ENCODE measurements at places on chromosomes 16 and 17.

DNA sequence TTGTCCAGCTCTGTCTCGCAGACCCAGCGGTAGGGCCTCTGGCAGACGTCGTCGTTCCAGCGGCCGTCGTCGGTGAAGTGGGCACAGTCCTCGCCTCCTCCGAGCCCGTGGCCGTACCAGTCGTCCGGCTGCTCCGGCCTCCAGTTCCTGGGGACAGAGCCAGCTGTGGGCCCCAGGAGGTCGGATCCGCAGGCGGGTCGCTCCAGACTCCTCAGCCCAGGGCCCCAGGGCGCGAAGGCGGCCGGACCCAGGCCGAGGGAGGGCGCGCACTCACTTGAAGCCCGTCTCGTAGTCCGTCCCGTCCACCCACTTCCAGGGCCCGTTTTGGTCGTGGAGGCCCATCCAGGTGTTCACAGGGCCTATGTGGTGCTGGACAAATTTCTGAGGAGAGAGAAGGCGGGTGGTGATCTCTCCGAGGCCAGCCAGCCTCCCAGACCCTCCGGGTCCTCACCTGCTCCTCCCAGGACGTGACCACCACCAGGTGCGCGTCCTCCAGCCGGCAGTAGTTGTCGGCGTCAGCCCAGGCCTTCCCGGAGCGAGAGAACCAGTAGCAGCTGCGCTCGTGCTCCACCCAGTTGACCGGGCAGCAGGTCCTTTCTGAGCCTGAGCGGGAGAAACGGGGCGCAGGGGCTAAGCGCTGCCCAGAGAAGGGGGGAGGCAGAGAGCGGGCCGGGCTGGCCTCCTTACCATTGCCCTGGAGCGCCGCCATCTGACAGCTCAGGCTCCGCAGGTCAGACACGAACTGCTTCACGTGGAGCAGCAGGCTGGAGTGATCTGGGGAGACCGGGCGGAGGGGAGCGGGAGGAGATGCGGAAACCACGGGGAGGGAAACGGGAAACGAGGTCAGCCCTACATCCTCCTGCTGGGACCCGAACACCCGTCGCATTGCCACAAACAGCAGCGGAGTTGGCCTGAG lies 5.2 kb downstream of the ASGR1 start:
- DNase-seq = no peak

DNA sequence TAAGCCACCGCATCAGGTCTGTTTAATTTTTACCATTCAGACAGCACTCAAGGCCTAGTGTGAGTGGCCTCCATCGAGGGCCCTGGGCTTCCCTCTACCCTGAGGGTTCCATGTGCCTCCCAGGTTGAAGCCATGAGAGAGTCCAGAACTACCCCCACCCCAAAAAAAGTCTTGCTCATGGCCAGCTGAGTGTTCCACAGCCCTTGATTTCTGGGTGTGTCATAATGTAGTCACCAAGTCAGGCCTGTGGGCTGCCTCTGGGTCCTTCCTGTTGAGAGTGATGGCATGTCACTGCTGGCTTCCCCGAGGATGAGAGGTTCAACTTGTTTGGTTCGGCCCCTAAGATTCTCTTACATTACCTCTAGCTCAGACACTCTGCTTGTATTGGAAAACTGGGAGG lies 100.6 kb downstream of the PITPNC1 start:
- no peak for DNase-seq

DNA sequence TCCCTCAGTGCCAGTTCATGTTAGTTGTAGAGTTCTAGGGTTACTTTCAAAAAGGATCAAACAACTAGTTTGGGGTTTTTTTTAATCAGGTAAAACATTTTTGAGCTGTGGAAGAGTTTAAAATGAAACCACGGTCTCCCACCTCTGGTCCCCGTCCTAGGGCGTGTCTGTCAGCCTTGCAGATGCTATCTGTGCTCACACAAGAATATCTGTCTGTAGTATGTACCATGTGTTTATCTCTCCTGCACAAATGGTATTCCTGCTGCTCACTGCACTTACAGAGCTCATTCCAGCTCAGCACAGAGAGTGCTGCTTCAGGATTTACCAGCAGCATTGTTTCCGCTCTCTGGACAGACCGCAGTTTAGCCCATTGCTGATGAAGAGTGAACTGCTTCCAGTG lies 38.9 kb downstream of the UBN1 start:
- DNase-seq = no peak

GRCh38 chr16:373020-373598 lies 2.8 kb upstream of the MRPL28 start:
- DNase-seq = no peak

DNA sequence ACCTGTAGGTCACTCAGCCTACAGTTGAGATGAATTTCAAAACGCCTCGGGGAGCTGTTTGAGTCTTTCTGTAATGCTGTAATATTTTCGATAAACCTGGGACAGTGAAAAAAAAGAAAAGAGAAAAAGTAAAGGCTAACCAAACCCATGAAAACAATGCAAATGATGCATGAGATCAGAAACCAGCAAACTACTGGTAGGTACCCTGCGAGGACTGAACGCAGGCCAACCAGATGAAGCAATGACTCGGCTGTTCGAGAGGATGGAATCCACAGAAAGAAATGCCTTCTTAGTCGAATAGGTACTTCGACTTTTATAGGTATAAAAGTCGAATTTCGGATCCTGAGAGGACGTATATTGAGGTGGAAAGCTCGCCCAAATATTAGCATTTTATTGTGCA lies 509 bp upstream of the ATAD5 start:
- DNase-seq = no peak

GRCh38 chr16:12459391-12460063 lies 344.2 kb downstream of the CPPED1 start:
- DNase-seq = no peak

GRCh38 chr16:56872863-56873391 lies 7.9 kb downstream of the SLC12A3 start:
- DNase-seq = no peak

DNA sequence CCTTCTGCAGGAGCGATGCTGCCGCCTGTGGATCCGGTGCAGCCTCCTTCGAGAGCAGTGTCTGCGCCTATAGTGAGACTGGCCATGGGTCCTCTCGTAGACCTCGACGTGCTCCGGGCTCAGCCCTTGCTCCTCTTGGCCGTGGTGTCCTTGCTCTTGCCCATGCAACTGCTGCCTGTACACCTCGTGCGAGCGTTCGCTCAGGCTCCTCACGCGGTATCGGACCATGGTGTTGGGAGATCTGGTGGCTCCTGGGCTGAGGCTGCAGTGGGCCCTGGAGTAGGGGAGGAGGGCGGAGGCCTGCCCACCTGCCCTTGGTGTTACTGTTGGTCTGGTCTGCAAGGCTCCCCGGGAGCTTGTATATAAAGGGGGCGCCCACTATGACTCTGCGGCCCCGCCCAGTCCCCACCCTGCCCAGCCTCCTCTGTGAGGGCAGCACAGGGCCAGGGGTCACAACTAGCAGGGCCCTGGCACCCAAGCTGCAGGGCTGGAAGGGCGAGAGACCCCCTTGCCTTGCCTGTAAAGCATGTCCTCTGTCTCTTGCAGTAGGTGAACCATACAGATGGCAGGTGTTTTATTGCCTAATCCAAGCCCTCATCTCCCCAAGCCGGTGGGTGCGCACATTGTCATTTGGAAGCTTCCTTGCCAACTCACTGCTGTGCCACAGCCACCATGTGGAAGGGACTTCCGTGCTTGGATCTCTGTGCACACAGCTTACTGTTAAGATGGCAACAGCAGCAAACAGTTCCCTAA lies at the start of gene PRM2:
PRM2 (minus strand) TSS at position 338 of the 753 bp plus-strand sequence; CDS start at position 228, 110 bp downstream.
- no peak for DNase-seq

DNA sequence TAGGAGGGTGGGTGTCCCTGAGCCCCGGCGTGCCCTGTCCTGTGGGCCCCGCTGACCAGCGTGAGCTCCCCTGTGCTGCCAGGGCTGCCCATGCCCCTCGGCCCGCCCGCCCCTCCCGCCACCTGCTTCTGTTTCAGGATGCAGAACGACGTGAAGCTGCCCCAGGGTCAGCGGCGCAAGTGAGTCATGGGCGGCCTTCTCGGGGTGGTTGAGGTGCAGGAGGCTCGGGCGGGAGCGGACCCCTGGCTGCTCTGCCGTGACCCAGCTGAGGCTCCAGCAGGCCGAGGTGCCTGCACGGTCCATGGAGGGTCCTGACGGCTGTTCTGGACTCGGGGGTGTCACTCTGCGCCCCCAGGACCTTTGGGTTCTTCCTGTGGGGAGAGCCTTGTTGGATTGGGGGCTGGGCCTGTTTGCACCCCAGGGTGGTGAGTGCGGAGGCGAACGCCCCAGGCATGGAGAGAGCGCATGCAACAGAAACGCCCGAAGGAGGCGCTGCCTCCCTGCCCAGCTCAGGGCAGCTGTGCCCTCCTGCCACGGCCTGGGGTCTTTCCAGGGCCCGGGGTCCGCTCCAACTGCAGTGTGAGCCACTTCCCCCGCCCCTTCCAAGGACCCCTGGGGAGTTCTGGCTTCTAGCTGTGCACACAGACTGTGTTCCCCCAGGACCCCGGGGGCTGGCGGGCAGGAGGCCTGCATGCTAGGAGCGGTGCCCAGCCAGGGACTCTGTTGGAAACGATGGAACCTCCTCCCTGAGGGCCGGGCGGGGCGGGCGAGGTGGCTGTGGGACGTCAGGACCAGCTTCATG lies 4.0 kb downstream of the SLC25A10 start:
- DNase-seq = peak; percentile 34

DNA sequence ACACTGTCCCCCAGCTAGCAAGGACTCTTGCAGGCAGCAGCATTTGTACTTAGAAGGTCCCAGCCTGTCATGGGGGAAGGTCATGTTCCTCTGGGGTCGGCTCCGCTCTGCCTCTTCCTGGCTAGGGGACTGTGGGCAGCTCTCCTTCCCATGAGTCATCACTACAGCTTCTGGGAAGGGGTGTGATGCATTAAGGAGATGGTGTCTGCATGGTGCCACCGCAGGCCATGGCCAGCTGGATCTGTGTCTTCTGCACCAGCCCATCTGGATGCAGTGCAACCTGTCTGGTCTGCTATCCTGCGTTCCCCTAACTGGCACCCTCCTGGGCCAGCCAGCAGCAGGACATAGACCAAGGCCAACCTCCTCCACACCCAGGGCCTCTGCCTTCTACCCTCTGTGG lies 6.3 kb downstream of the STARD3 start:
- no peak for DNase-seq
